GM18507 (cell line): ENCODE measurements at places on chromosomes 11 and 22.

DNA sequence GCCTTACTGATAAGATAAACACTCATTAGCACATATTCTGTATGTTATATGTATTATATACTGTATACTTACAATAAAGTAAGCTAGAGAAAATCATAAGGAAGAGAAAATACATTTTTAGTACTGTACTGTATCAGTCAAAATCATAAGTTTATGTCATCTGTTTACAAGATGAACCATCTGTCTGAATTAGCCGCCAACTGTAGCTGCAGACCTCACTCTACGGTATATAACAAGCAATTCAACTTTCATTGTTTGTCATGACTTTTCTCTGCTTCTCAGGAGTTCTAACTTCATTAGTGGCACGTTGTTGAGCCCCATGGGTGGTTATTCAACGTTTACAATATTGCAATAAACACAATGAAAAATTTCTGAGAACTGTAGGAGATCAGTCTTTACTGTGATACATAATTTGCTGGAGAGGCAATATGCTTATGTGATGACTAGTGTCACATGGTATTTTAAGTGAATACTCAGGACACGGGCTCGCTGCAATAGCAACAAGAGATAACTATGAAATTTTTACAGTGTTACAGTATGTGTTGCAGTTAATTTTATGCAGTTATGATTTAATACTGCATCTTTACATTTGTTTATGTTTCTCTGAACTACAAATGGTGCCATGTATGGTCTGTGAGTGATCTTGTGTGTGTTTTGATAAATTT, 132.2 kb upstream of the CTSC start:
- DNase-seq: no peak

- no peak for DNase-seq
Observed at GRCh38 chr22:27377501-27378295, 423.9 kb downstream of the MN1 start.

GRCh38 chr11:67378544-67378943, 5.1 kb upstream of the CLCF1 start:
- DNase-seq: no peak

- DNase-seq: no peak
Observed at GRCh38 chr22:45830531-45831245, 146.3 kb downstream of the WNT7B start.

DNA sequence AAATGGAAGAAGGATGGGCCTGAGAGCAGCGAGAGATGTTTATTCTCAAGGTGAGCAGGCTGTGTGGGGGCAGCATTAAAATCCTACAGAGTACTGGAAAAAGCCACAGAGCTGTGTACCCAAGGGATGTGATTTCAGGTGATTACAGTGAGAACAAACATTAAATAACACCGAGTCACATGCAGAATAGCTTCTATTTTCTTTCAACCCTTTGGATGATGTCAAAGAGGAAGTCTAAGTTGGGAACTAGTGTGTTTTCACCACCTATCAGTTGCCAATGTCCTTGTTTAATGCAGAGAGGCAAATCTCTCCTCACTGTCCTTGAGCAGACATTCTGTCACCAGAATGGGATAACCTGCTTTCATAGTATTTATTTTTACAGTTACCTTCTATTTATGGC, 379.6 kb upstream of the NARS2 start:
- DNase-seq: no peak

DNA sequence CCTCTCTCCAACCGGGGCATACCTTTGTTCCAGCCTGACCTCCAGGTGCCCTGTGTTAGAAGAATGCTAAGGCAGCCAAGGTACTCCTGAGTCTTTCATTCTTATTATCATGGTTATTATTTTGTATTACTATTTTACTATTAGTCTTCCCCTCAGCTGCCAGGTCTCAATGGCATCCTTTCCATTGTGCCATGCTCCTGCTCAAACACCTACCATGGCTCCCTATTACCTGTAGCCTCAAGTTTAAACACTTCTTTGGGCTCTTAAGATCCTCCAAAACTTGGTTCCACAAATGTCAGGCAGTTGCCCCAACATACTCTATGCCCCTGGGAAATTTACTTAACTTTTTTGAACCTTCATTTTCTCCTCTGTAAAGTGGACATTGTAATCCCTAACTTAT, 130.4 kb downstream of the CHST1 start:
- no peak for DNase-seq

DNA sequence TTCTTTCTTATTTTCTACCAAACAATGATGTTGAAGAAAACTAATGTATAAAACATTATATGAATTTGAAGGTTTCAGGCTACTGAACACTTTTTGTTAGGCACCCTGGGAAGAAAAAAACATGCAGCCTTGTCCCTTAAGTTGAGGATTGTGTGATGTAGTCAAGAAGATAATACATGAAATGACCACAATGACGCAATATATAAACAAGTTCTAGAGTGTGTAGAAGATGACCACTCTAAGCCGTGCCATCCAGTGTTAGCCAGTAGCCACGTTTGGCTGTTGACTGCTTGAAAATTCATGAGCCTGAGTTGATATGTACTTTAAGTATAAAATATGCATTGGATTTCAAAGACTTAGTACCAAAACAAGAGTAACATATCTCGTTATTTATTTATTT, 16.2 kb downstream of the SWAP70 start:
- DNase-seq: no peak

GRCh38 chr11:75503531-75504099, 22.1 kb downstream of the GDPD5 start:
- no peak for DNase-seq

DNA sequence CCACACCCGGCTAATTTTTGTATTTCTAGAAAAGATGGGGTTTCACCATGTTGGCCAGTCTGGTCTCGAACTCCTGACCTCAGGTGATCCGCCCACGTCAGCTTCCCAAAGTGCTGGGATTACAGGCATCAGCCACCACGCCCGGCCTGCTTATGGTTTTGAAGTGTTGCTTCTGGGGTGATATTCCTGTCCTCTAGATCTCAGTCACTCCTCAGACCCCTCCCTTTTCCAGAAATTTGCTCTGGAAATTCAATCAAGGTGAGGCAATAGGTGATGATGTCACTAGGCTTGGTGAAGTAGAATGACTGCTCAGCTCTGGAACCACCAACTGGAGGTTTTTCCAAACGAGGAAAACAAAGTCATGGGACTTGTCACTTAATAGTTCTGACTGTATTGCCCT, 36.6 kb upstream of the CREB3L1 start:
- no peak for DNase-seq

GRCh38 chr11:30916764-30917163, 330.6 kb upstream of the MPPED2 start:
- no peak for DNase-seq

- DNase-seq: no peak
Observed at GRCh38 chr11:59556917-59557348, 45.6 kb downstream of the OR4D9 start.

- DNase-seq: no peak
Observed at GRCh38 chr11:7246179-7246578, 5.5 kb upstream of the SYT9 start.

- no peak for DNase-seq
Observed at GRCh38 chr22:36068776-36069344, 40.2 kb upstream of the RBFOX2 start.

GRCh38 chr11:64144587-64145472, 21.1 kb downstream of the MACROD1 start:
- no peak for DNase-seq

- DNase-seq: no peak
Observed at GRCh38 chr11:132943706-132944568, 588.4 kb downstream of the OPCML start.
